ENCODE measurements at places on chromosomes 4 and X.

DNA sequence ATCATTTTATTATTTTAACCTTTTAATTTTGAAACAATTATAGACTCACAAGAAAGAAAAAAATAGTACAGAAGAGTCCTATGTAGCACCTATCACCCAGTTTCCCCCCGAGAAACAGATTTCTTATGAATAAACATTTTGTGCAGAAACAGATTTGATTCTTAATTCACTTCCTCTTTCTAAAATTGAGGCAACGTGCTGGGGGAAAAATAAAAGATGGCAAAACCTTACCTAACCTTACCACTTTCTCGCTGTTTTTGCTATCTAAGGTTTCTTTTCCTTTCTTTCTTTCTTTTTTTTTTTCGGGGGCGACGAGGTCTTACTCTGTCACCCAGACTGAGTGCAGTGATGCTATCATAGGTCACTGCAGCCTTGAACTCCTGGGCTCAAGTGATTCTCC lies 4.3 kb upstream of the CLNK start:
- DNase-seq = no peak

DNA sequence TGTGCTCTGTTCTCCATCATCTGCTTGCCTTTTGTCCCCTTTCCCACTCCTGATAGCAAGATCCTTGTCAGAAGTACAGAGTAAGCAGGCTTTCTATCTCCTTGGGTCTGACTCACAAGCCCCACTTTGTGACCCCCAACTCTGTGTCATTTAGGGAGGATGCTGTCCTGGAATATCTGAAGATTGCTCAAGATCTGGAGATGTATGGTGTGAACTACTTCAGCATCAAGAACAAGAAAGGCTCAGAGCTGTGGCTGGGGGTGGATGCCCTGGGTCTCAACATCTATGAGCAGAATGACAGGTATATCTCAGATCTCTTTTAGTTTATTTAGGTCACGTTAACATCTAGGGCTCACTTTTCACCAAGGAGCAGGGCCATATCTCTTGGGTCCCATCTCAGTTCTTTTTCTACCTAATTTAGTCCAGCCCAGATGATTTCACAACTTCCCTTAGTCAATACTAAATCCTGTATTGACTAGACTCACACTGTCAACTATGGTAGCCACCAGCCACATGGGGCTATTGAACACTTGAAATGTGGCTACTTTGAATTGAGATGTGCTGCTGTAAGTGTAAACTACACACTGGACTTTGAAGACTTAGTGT lies 64.3 kb downstream of the MSN start:
- no peak for DNase-seq

- DNase-seq = no peak
Observed at GRCh38 chr4:1265351-1265750, 16.4 kb upstream of the CTBP1 start.

DNA sequence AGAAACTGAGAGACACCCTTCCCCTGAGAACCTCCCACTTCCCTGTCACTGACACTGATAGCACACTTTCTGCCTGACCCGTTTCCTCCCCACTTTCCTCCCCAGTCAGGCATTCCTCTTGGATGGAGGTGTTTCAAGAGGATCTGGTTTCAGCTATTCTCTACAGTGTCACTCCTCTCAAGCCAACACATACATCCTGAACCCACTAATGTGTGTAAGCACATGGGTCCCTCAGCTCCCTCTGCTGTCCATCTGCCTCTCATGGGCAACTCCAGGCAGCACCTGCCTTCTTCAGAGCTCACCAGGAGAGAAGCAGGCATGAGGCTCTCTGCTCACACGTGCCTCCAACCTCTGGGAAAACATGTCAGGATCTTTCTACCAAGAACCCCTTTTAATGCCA lies 207.6 kb downstream of the NAF1 start:
- no peak for DNase-seq

DNA sequence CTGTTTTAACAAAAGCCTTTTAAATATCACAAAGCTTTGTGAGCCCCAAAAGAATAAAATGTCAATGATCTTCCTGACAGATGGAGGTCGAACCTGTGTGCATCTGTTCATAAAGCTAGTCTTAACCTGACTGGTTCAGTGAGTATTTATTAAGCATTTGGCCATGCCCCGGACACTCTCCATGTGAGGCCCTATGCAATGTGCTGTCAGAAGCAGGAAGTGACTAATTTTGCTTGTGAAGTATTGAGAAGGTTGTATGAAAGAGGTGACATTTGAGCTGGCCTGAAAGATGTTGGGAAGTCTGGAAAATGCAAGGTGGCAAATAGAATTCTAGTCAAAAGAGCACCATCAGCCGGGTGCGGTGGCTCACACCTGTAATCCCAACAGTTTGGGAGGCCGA lies 171.4 kb downstream of the MSL3 start:
- DNase-seq = no peak

- no peak for DNase-seq
Observed at GRCh38 chr4:55819634-55820033, at the start of gene EXOC1L. Gene EXOC1L (plus strand): TSS chr4:55819790. CDS start chr4:55820027, 237 bp downstream.

Data from tibial artery (tissue), 4 donors.